Chondrocyte (in vitro differentiated cells): ENCODE measurements at places on chromosomes 11 and 22. TPM values are rescaled to one million over a fixed set of nuclear protein-coding genes. Genes with fewer than 3 reads are reported as not detected.

DNA sequence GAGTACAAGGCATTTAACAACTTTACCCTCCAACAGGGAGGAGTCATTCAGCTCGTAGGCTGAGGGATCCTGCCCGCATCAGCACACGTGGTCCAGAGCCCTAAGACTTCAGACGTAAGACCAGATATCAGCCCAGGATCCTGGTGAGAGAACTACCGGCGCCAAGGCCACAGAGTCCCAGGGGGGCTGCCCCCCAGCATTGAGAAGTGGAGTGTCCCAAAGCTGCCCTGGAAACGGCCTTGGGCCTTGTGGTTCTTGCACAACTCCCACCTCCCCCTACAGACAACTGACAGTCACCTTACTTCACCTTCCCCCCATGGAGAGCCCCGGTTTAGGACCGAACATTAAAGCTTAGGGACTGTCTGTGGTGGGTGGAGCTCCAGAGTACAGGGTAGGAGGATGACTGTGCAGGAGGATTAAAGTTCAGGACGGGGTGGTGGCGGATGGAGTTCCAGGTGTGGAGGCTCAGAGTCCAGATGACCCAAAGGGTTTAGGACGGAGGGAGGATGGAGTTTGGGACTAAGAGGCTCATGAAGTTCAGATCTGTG, 1.0 kb downstream of the C11orf91 start:
- H3K36me3 ChIP-seq = no peaks in the 10 kb centered on the region
- peaks cover 61% of the 10 kb centered on the region for H3K4me1 ChIP-seq
- no peak for DNase-seq
- no peaks in the 10 kb centered on the region for H3K27me3 ChIP-seq

- H3K4me3 ChIP-seq = no peak overlapping the region
- no peaks in the 10 kb centered on the region for H3K36me3 ChIP-seq
- peaks cover 37% of the 10 kb centered on the region for H3K27me3 ChIP-seq
- H3K27ac ChIP-seq = no peak overlapping the region
- DNase-seq = no peak
These were observed 34.3 kb downstream of the SCUBE1 start for GRCh38 chr22:43308836-43309235.

DNA sequence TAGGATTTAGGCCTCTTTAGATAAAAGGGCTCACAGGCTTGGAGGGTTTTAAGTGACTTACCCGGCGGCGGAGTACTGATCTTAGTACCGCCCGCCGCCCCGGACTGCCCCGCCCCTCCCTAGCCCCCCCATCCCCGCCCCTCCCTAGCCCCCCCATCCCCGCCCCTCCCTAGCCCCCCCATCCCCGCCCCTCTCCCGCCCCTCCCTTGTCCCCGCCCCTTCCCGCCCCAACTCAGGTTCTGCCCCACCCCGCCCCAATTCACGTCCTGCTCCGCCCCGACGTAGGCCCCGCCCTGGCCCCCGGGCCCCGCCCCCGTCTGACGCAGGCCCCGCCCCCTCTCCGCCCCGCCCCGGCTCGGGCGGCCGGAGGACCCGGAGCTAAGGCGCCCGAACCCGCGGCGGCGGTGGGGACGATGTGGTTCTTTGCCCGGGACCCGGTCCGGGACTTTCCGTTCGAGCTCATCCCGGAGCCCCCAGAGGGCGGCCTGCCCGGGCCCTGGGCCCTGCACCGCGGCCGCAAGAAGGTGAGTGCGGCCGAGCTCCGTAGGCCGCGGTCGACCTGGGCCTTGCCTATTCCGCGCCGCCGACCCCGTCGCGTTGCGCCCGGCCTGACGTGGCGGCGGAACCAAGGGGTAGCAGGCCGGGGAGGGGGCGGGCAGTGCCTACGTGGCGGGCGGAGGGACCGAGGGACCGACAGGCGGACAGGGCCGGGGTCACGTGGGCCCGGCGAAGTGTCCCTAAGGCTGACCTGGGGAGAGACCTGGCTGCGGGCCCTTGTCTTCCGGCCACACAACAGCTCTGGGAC, at the start of gene SCYL1:
Gene SCYL1, plus strand, starts transcription at position 343 of the 805 bp plus-strand sequence. Its CDS starts 71 bp downstream, at position 414.
- H3K4me3 ChIP-seq = peak within 1 kb of the TSS; percentile 90
- peak within 1 kb of the TSS; percentile 81 for H3K27ac ChIP-seq
- H3K36me3 ChIP-seq = peaks cover 10% of the 10 kb centered on the region

GRCh38 chr22:47301820-47302475, 539.5 kb downstream of the TBC1D22A start:
- no peaks in the 10 kb centered on the region for H3K4me1 ChIP-seq
- no peak overlapping the region for H3K4me3 ChIP-seq

- H3K4me3 ChIP-seq = no peak overlapping the region
- no peak for DNase-seq
- peak overlapping the region; percentile 61 for H3K27ac ChIP-seq
- H3K27me3 ChIP-seq = no peaks in the 10 kb centered on the region
- peaks cover 65% of the 10 kb centered on the region for H3K4me1 ChIP-seq
These were observed 3.5 kb downstream of the MRTFA start for GRCh38 chr22:40633036-40633435.

GGTLC2 gene
- total RNA-seq = 1.4 to 1.5 TPM in 2 of 3 replicates, not detected in the other

- no peak overlapping the region for H3K27ac ChIP-seq
- H3K27me3 ChIP-seq = no peaks in the 10 kb centered on the region
- no peaks in the 10 kb centered on the region for H3K36me3 ChIP-seq
- no peak overlapping the region for H3K4me3 ChIP-seq
These were observed 819.6 kb downstream of the TBC1D22A start for GRCh38 chr22:47582067-47582466.

DNA sequence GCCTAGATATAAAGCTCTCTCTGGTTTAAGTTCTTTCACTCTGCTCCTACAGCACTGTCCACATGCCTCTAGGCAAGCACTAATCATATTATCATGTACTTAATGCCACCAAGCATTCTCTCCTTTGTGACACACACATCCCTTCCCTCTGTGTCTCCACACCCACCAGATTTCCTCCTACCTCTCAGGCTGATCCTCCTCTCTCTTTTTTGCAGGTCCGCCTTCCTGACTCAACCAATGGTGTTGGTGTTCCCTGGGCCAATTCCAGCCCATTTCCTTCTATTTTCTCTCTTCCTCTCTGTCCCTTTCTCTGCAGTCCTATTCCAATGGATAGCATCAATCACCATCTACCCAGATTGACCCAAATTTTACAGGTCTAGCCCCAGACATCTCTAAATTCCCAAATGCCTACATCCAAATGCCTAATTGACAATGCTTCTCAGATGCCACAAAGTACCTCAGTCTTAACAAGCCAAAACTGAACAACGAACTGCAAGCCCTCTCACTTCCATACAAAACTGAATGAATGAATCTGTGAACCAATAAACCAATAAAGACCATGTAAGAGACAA, 504 bp upstream of the ZNF215 start:
- H3K4me1 ChIP-seq = peaks cover 15% of the 10 kb centered on the region
- peak overlapping the region; percentile 97 for H3K4me3 ChIP-seq

DNA sequence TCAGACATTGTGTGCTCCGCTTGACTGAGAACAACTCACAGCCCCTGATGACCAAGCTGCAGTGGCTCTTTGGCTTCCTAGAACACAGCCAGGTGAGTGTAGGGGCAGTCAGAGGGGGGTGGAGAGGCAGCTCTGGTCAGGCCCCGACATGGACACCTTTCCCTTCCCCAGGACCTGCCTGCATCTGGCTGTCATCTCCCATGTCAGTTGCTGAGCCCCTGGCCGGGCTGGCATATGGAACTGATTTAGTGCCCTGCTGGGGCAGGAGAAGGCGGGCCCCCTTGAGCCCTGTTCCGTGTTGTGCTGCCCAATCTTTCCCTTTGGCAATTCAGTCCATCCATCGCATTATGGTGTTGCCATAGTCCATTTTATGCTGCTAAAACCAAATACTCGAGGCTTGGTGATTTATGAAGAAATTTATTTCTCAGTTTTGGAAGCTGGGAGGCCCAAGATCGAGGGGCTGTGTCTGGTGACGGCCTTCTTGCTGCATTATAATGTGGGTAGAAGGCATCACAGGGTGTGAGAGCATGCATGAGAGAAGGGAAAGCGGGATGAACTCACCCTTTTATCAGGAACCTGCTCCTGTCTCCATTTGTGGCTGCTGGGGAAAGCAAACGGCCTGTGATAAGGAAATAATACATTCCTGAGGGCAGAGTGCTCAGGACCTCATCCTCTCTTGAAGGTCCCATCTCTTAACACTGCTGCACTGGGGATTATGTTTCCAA, 19.0 kb downstream of the USP35 start:
- H3K27me3 ChIP-seq = no peaks in the 10 kb centered on the region
- no peak overlapping the region for H3K27ac ChIP-seq
- DNase-seq = no peak

- peak overlapping the region; percentile 96 for H3K27ac ChIP-seq
- DNase-seq = no peak
- H3K4me1 ChIP-seq = peaks cover 21% of the 10 kb centered on the region
- H3K27me3 ChIP-seq = peaks cover 10% of the 10 kb centered on the region
These were observed 467 bp downstream of the ESS2 start for GRCh38 chr22:19143967-19144400.

OR4A16 gene
- not detected in 3 replicates for total RNA-seq

CDC42EP2 gene
- total RNA-seq = 7.3 to 12.8 TPM (median 12.6 TPM) in 3 replicates

GRCh38 chr22:33832558-33833151, 87.6 kb downstream of the LARGE1 start:
- H3K27ac ChIP-seq = no peak overlapping the region
- DNase-seq = no peak
- H3K27me3 ChIP-seq = no peaks in the 10 kb centered on the region

DNA sequence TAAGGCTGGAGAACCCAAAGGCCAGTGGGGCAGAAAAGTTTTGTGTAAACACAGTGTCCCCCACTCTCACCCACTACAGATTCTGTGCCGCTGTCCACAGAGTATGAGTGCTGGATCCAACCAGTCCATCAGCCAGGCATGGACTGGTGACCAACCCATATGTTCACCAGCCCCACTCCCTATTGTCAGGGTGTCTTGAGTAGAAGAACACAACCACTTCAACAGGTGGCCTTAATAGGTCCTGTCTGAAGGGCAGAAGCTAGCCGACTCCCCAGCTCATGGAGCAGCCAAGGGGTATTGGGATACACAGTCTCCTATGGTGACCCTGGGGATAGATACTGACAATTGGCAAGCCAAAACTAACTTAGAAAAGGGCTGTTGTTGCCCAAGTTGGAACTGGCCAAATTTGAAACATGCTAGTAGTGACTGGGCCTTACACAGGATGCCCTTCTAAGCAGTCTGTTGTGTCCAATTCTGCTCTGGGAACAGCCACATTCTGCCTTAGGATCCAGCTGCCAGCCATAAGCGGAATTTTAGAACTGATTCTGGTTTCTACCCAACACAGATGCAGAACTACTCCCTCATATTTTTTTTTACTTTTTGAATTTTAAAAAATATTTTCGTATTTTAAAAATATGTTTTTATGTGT, 19.8 kb upstream of the PGM2L1 start:
- peaks cover 29% of the 10 kb centered on the region for H3K4me1 ChIP-seq
- no peak for DNase-seq
- H3K27ac ChIP-seq = peak overlapping the region; percentile 69
- H3K4me3 ChIP-seq = no peak overlapping the region
- H3K27me3 ChIP-seq = no peaks in the 10 kb centered on the region

GRCh38 chr22:30005213-30005857, 74.9 kb upstream of the HORMAD2 start:
- DNase-seq = no peak
- no peak overlapping the region for H3K27ac ChIP-seq
- no peak overlapping the region for H3K4me3 ChIP-seq
- H3K4me1 ChIP-seq = peaks cover 8% of the 10 kb centered on the region

DNA sequence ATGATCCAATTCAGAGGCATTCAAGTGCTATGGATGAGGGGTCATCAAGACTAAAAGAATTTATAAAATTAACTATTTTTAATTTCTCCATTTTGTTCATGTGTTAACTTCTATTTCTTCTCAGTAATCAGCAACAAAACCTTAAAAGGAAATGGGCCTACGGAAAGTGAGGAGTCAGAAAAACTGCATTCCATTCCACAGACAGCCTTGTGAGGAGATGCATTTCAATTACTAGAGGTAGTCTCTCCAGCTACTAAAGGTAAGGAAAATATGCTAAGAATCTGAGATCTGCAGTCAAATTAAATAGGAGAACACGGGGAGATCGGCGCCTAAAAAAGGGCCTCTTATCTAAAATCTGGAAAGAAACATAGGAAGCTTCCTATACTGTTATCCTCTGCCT, 661.7 kb downstream of the DLG2 start:
- H3K27me3 ChIP-seq = peaks cover 16% of the 10 kb centered on the region
- no peak overlapping the region for H3K27ac ChIP-seq
- H3K4me1 ChIP-seq = no peaks in the 10 kb centered on the region

DNA sequence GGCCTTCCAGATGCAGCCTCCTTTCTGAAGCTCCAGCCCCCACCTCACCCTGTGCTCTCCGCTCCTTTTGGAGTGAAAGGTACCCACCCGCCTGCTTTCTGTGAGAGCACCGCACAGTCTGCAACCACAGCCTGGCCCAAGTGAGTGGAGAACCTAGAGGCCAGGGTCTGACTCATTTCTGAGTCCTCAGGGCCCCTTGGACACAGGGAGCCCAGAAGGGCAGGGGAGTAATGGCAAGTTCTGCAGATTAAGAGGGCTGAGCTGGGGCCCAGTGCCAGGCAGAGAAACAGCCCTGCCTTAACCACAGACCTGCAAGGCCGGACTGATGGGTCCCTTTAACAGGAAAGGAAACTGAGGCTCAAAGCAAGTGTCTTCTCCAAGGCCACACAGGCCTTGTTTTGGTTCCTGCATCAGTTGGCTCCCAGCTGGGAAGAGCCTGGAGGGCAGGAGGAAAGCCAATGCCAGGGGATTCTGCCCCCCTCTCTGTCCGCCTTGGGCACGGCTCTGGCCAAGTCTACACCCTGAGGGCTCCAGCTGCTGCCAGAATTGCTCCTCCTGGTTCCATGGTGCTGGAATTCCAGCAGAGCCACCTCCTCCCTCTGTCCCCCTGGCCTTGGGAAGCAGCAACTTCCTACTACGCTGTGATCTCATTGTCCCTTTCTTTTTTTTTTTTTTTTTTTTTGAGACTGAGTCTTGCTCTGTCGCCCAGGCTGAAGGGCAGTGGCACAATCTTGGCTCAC, 55.1 kb downstream of the CYTH4 start:
- H3K4me1 ChIP-seq = peaks cover 11% of the 10 kb centered on the region
- no peaks in the 10 kb centered on the region for H3K36me3 ChIP-seq
- no peak overlapping the region for H3K27ac ChIP-seq
- H3K27me3 ChIP-seq = peaks cover 46% of the 10 kb centered on the region
- DNase-seq = no peak

DNA sequence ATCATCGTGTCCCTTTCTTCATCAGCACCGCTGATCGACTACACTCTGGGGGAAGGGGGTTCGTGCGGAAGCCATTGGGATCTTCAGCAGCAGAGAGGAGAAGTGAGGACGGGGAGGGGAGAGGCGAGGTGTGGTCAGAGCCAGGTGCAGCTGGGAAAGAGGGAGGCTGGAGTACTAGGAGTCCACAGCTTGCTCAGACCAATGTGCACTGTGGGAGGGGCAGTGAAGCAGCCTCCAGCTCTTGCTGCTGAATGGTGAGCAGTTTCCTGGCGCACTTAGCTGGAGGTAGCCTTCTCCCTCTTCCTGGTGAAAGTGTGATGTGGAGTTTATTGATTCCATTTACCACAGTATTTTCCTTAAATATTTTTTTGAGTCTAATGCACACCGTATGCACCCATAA, 99.0 kb upstream of the NECTIN1 start:
- no peak for DNase-seq
- H3K4me1 ChIP-seq = peaks cover 3% of the 10 kb centered on the region
- H3K36me3 ChIP-seq = peaks cover 4% of the 10 kb centered on the region
- no peak overlapping the region for H3K4me3 ChIP-seq
- no peak overlapping the region for H3K27ac ChIP-seq

MAPK8IP1 gene
- total RNA-seq = 6.7 to 10.8 TPM (median 9.6 TPM) in 3 replicates
